ENCODE measurements at places on chromosomes 2 and 18.

- no peak for DNase-seq
- no peak overlapping the region for H3K27ac ChIP-seq
- no peaks in the 10 kb centered on the region for H3K36me3 ChIP-seq
- peaks cover 3% of the 10 kb centered on the region for H3K27me3 ChIP-seq
- no peaks in the 10 kb centered on the region for H3K4me1 ChIP-seq
Measured at GRCh38 chr2:152075461-152076050, 23.3 kb downstream of the CACNB4 start.

DNA sequence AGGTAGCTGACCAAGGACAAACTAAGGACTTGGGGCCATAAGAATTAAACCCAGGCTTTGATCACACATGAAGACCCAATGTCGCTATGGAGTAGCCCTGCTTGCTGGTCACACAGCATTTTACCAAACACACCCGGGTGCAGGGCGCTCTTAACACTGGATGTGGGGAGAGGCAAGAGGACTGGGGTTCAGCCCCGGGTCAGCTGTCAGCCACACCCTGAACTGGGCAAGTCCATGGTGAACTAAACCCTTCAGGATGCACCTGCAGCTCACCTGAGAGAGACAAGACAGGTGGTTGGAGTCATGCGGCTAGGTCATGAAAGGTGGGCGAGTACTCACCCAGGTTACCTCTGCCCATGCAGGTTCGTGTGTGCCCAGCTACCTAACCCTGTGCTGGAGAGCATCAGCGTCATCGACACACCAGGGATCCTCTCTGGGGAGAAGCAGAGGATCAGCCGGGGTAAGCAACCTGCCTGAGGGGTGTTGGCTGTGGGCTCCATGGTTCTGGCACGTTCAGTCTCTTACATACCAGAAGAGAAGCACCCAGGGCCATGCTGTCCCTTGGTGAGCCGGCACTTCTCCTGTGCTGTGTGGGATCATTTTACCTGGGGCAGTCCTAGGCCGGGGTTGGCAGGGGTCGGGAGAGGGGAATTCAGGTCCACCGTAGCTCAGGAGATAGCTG is 15.2 kb downstream of the EHD3 start:
- no peaks in the 10 kb centered on the region for H3K27me3 ChIP-seq
- H3K27ac ChIP-seq = no peak overlapping the region
- peaks cover 5% of the 10 kb centered on the region for H3K4me1 ChIP-seq
- peaks cover 5% of the 10 kb centered on the region for H3K36me3 ChIP-seq

GRCh38 chr18:2954869-2955645 is 57.9 kb downstream of the LPIN2 start:
- DNase-seq = no peak
- peaks cover 53% of the 10 kb centered on the region for H3K36me3 ChIP-seq
- H3K4me3 ChIP-seq = no peak overlapping the region
- no peaks in the 10 kb centered on the region for H3K27me3 ChIP-seq

DNA sequence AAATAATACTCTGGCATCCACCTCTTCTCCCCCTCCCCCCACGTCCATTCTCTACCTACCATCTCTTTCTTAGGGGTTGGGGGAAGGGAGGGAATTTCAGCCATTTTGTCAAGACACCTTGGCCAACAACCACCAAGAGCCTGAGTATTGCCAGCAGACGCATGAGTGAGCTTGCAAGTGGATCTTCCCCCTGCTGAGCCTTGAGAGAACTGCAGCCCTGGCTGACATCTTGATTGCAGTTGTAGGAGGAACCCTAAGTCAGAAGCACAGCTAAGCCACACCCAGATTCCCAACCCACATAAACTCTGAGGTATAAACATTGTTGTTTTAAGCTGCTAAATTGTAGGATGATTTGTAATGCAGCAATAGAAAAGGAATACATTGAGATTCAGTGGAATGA is 165.6 kb downstream of the TMEFF2 start:
- DNase-seq = no peak
- H3K27ac ChIP-seq = no peak overlapping the region
- no peaks in the 10 kb centered on the region for H3K4me1 ChIP-seq
- H3K36me3 ChIP-seq = no peaks in the 10 kb centered on the region

DNA sequence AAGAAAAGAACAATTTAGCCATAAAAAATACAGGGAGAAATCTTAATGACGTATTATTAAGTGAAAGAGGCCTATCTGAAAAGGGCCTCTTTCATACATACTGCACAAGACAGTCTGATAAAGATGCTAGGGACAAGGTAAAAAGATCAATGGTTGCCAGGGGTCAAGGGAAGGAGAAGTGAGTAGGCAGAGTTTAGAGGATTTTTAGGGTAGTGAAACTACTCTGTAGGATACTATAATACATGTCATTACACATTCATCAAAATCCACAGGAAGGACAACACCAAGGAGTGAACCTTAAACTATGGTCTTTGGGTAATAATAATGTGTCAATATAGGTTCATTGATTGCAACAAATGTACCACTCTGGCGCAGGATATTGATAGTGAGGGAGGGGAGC is 289.3 kb downstream of the FSIP2 start:
- H3K36me3 ChIP-seq = no peaks in the 10 kb centered on the region
- no peak overlapping the region for H3K27ac ChIP-seq
- no peak overlapping the region for H3K4me3 ChIP-seq
- no peak for DNase-seq

GRCh38 chr2:197500503-197501131 is 438 bp downstream of the HSPE1 start:
- DNase-seq = peak; percentile 58
- no peaks in the 10 kb centered on the region for H3K27me3 ChIP-seq
- H3K4me1 ChIP-seq = peaks cover 23% of the 10 kb centered on the region
- H3K36me3 ChIP-seq = peaks cover 49% of the 10 kb centered on the region

DNA sequence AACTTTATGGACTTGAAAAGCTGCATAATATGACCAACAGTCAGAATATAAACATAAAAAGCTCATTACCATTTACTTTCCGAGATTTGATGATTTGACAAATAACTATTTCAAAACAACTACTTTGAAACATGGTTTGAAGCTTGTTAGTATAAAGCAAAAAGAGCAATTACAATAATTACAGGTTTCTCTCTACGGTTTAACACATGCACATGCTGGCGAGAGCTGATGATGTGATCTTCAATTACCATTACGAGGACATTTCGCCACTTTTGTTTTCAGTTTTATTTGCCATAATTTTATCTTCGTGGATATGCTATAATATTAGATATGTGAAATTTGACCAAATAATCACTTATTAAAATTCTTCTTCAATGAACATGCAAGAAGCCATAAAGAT is 270.1 kb downstream of the TCF4 start:
- H3K4me1 ChIP-seq = peaks cover 41% of the 10 kb centered on the region
- H3K36me3 ChIP-seq = no peaks in the 10 kb centered on the region
- DNase-seq = no peak
- peak overlapping the region; percentile 52 for H3K4me3 ChIP-seq
- H3K27me3 ChIP-seq = no peaks in the 10 kb centered on the region

- no peak overlapping the region for H3K4me3 ChIP-seq
- H3K36me3 ChIP-seq = no peaks in the 10 kb centered on the region
- DNase-seq = no peak
- no peaks in the 10 kb centered on the region for H3K4me1 ChIP-seq
- H3K27ac ChIP-seq = no peak overlapping the region
Measured at GRCh38 chr18:46629361-46629760, 27.7 kb downstream of the LOXHD1 start.

DNA sequence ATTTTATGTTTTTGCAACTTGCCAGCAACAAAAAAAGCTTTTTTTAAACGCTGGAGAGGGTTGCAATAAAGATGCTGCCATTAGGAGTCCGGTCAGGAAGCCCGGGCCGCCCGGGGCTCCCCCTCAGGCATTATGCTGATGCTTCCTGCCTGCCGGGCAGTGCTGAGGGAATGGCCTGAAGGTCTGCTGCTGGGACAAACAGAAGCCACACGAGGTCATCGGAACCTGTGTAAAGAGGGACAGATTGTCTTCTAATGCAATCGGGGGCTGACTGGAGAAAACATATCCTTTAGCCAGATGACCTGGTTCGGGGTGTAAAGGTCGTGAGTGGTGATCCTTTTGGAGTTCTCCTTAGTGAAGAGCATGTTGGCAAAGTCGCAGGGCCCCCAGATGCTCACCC is 2.3 kb downstream of the IMPA2 start:
- H3K27me3 ChIP-seq = no peaks in the 10 kb centered on the region
- DNase-seq = no peak
- H3K4me1 ChIP-seq = peaks cover 6% of the 10 kb centered on the region
- H3K4me3 ChIP-seq = no peak overlapping the region
- H3K27ac ChIP-seq = no peak overlapping the region

DNA sequence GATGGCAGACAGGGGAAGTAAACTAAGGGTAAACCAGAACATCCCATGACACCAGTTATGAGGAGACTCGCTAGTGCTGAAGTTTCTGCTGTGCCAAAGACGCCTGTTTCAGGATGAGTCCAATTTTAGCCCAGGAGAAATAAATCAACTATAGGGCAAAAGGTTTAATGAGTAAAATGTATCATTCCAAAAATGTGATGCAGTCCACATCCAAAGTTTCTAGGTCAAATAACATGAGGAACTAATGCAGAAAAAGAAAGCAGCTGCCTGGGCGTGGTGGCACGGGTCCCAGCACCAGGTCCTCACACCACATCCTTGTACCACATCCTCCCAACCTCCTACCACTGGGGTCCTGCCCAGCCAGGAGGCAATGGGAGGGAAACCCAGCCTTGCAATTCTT is 126.9 kb upstream of the CTAGE1 start:
- DNase-seq = no peak
- H3K4me3 ChIP-seq = no peak overlapping the region
- peaks cover 29% of the 10 kb centered on the region for H3K4me1 ChIP-seq
- no peaks in the 10 kb centered on the region for H3K27me3 ChIP-seq
- H3K27ac ChIP-seq = no peak overlapping the region

DNA sequence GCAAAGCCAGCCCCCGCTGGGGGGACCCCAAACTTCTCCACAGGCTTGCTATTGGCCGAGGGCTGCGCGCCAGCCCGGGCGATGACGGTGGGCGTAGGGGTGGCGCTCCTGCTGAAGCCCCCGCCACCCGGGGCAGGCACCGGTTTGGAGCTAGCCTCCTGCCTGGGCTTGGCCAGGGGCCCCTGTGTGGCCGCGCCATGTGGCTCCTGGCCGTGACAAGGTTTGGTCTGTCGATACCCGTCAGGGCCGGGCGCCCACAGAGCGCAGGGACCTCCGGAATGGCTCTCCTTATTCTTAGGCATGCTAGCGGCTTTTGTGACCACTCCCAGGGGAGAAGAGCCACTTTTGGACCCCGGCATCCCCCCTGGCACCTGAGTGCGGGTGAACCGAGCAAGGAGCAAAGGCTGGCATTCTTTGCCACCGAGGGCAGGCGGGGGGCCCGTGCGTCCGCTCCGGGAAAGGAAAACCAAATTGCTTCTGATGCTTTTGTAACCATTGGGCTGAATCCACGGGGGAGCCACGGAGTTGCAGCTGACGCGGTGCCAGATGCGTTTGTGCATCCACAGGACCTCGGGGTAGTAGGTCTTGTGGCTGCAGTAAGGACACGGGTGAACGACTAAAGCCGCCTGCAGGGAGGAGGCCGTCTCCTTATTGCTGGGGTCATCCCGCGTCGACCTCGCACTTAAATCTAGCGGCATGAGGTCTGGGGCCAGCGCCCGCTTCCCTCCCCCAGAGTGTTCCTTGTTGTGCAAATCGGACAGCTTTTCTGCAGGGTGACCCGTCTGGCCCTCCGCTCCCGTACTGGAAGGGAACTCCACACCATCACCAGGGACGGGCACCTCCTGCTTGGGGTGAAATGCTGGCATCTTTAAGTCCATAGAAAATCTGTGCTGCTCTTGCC is 115.6 kb downstream of the ZNF516 start:
- H3K4me3 ChIP-seq = no peak overlapping the region
- no peaks in the 10 kb centered on the region for H3K27me3 ChIP-seq
- H3K4me1 ChIP-seq = no peaks in the 10 kb centered on the region
- no peak overlapping the region for H3K27ac ChIP-seq

DNA sequence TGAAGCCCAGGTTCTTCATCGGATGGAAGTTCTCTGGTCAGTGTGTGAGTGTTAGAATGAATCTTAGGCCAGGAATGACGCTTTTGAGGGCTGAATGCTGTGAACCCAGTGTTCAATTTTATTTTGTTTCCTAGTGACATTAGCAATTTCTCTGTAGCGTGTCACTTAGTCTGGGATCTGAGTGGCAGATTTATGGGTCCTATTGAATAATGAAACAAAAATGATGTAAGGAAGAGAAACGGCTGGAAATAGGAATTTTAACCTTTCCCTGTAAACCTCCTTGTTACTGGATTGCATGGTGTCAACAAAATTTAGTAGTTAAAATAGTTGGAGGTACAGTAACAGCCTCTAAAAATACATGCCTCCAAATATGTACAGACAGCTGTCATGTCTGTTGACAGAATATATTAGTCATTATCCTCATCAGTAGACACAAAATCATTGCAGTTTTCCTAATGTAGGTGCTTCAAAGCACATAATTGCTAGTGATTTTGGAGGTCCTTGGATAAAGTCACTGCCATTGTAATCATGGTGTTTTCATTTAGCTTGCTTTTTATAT is 223.8 kb upstream of the SPRED2 start:
- H3K4me1 ChIP-seq = peaks cover 4% of the 10 kb centered on the region
- H3K36me3 ChIP-seq = no peaks in the 10 kb centered on the region
- no peak overlapping the region for H3K4me3 ChIP-seq
- DNase-seq = no peak

GRCh38 chr2:92072461-92073035 is 2798.7 kb upstream of the TEKT4 start:
- H3K27ac ChIP-seq = no peak overlapping the region
- H3K36me3 ChIP-seq = no peaks in the 10 kb centered on the region
- H3K4me3 ChIP-seq = no peak overlapping the region
- no peaks in the 10 kb centered on the region for H3K27me3 ChIP-seq

- H3K4me3 ChIP-seq = no peak overlapping the region
- H3K4me1 ChIP-seq = peaks cover 32% of the 10 kb centered on the region
- peaks cover 4% of the 10 kb centered on the region for H3K27me3 ChIP-seq
- peak overlapping the region; percentile 55 for H3K27ac ChIP-seq
Measured at GRCh38 chr2:64594226-64594989, 59.3 kb downstream of the SERTAD2 start.

GRCh38 chr18:60671021-60671420 is 298.4 kb upstream of the MC4R start:
- H3K27ac ChIP-seq = no peak overlapping the region
- no peak for DNase-seq
- H3K4me3 ChIP-seq = no peak overlapping the region
- H3K4me1 ChIP-seq = no peaks in the 10 kb centered on the region

- H3K36me3 ChIP-seq = no peaks in the 10 kb centered on the region
- no peaks in the 10 kb centered on the region for H3K4me1 ChIP-seq
- no peaks in the 10 kb centered on the region for H3K27me3 ChIP-seq
Measured at GRCh38 chr2:239526666-239527415, 126.0 kb upstream of the HDAC4 start.

All from osteoblast (primary cell).